NCI-H446 treated with DMSO at 0.1 percent for 48 hours (cell line): ENCODE measurements at places on chromosomes 11 and 22.
A peak's percentile ranks its signal among the peaks of the same experiment; 100 is the strongest.

- no peak for DNase-seq
Measured at GRCh38 chr11:28874706-28875105, 766.5 kb downstream of the METTL15 start.

DNA sequence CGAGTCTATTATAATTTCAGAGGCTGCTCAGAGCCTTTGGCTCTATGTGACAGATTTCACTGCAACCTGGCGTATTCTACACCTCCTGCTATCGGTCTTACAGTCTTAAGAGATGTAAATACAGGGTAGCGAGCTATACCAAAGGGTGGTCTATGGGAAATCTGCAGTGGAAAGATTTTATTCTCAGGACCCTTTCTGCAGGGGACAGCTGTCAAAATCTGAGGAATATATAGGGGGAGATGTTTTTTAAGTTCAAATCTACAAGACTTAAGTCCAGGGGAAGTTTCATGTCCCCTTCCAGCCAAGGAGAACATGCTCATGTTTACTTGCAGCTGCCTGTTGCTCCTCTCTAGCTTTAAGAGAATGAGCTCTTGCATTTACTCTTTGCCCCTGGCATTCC, 62.7 kb downstream of the MICAL2 start:
- DNase-seq: no peak

GRCh38 chr11:14136561-14136960, 174.0 kb downstream of the SPON1 start:
- no peak for DNase-seq

- no peak for DNase-seq
Measured at GRCh38 chr11:45092901-45093760, 53.3 kb upstream of the PRDM11 start.

DNA sequence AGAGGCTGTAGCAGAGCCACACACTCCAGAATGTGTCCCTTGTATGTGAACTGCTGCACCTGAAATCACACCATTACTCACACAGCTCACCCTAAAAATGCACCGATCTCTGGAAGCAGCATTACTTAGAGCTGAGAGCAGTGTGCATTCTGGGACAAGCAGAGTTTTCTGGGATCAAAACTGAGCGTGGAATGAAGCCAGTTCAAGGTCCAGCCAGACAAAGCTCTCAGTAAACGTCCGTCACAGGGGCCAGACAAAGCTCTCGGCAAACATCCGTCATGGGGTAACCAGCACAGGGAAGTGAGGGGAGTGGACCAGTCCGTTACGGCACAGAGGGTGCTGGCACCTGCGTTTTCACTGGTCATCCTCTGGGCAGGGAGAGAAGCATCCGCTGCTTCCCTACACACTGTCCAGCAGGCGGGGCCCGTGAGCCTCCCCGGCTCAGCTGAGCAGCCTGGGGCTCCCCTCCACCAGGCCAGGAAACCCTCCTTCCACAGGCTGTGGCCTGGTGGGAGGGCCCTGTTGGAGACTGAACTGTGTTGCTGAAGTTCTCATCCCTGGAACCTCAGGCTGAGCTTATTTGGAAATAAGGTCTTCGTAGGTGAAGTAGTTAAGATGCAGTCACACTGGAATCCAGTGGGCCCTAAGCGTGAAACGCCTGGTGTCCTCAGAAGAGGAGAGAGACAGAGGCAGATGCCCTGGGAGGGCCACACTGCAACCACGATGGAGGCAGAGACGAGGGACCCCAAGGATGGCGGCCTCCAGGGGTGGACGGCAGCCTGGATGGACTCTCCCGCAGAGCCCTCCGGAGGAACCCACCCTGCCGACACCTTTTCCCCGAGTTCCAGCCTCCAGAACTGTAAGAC, 883.9 kb downstream of the BRD1 start:
- DNase-seq: no peak

- DNase-seq: peak; percentile 90
Measured at GRCh38 chr11:106399076-106399511, 321.6 kb downstream of the AASDHPPT start.

DNA sequence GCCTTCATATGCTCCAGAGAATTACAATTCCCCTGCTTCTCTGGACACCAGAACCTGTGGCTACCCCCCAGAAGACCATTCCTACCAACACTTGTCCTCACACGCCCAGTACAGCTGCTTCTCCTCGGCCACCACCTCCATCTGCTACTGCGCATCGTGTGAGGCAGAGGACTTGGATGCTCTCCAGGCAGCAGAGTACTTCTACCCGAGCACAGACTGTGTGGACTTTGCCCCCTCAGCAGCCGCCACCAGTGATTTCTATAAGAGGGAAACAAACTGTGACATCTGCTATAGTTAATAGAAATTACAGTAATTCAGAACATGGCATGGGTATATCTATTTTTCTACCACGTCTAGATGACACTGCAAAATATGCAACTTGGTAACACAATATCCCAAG, 9.8 kb downstream of the POU2AF3 start:
- peak; percentile 99 for DNase-seq

- no peak for DNase-seq
Measured at GRCh38 chr11:45107029-45107428, 39.4 kb upstream of the PRDM11 start.

- no peak for DNase-seq
Measured at GRCh38 chr22:48743601-48744282, 1083.9 kb downstream of the BRD1 start.

DNA sequence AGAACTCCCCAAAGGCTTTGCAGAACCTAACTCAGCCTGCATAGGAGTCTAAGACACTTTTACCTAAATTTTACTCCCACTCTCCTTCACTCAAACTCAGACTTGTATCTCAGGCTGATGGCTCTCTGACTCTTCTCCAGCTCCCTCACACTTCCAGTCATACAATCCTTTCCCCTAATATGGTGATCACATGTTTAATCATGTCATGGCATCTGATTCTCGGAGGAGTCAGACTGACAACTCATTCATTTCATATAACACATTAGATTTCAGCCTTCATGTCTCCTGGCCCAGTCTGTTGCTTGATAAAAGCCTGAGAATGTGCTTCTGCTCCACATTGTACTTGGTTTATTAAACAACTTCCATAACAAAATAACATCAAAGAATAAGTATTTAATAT, 1503.9 kb upstream of the TENM4 start:
- no peak for DNase-seq

- DNase-seq: no peak
Measured at GRCh38 chr22:47435826-47436225, 673.4 kb downstream of the TBC1D22A start.

- no peak for DNase-seq
Measured at GRCh38 chr11:113168354-113169342, 145.7 kb upstream of the TTC12 start.

DNA sequence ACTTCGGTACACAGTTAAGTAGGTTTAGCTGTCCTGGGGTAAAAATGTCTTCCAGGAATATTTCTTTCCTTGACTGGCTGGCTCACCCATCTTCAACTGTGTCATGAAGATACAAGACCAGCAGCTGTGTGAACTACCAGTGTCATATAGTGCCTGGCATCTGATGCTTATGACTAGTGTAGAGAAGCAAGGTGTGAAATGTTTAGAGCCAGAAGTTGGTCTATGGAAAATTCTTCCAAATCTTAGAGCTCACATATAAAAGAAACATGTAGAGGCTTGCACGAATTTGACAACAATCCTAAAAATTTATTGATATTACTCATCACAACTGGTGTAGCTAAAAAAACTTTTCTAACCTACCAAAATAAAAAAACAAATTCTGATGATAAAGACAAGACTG, 54.4 kb downstream of the ARL14EP start:
- no peak for DNase-seq

DNA sequence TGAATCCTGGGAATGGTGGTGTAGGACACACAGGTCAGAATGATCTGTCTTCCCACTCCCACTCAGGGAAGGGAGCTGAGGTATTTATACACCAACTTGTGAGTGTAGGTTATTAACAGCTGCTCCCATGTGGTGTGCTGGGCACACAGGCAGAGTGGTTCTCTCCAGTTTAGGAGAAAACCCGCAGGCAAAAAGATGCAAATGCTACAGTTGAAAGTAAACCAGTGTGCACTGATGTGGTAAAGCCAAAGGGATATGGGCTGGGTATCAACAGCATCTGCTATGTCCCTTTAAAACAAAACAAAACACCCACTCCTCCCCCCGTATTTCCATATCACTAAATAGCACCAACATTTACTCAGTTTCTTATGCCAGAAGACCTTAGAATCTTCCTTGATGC, 75.4 kb upstream of the SYT13 start:
- no peak for DNase-seq

GRCh38 chr11:64436000-64436399, 77.0 kb downstream of the RPS6KA4 start:
- DNase-seq: no peak

- no peak for DNase-seq
Measured at GRCh38 chr11:23233075-23233474, 372.8 kb upstream of the CCDC179 start.

DNA sequence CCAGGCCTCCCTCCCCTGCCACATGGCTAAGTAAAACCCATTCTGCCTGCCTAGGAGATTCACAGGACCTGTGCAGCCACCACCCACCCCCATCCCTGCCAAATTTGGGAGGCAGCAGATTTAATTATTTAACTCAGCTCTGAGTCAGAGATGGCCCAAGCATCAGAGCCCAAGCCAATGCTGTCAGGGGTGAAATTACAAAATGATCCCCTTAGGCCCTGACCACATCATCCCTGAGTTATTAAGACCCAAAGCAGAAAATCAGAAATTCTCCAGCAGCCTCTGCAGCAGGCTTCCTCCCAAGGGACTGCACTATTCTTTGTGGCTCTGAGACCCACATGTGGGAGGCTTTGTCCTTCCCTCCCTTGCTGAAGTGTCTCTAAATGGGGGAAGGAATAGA, 52.8 kb upstream of the RRAS2 start:
- no peak for DNase-seq

DNA sequence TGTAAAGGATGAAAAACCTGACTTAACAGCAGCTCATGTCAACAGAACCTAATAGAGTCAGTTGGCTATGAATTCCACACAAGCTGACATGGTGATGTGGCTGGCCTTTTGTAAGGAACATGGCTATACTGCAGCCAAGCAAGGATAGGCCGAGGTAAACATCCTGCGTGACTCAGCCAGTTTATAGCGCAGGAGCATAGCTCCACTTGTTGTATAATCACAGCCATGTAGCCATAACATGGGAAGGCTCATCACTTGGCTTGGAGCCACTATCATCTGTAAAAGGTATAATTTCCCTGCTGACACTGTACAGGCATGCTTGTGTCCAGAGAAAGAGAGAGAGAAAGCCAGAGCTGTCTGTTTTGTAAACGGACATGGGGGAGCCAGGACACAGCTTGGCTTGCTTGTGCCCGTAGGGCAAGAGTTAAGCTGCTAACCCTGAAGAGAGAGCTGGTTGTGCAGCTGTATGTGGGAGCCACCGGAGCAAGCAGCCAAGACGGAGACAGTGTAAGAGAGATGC, 104.4 kb upstream of the PLET1 start:
- no peak for DNase-seq

DNA sequence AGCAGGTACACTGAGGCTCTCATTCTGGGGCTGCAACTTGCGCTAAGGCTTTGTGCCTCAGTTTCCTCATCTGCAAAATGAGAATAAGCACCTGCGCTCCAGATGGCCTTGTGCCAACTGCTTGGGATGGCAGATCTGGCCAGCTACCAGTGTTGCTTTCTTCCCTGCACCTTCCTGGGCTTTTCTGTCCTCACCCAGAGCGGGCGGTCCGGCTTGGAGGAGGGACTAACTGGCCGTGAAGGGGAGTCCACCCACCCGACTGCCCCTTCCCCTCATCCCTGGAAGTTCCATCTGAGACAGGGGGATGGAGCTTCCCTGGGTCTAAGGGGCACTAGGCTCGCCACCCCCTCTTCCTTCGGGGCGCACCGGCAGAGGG, 3.5 kb downstream of the SLC16A8 start:
- DNase-seq: no peak

DNA sequence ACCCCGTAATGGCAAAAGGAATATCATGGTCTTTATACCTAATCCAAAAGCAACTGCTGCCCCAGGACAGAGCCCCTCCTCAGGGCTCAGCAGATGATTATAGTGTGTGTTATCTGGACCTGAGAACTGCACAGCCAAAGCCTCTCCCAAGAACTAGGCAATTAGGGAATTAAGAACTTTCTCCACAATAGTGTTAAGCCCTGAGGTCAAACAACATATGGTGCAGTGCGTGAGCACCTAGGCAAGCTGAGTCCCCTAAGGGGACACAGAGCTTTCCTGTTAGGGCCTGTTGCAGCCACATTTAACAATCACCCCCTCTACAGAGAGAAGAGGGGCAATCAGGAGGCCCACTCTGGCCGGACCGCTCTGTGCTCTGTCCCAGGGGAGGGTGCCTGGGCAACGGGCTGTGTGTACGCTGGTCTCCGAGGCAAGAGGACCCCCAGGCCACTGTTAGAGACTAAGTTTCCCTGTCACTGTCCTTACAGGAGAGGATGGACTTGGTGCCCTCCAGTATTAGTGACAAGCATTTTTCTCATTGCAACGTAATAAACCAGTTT, 1.4 kb upstream of the KCNJ5 start:
- no peak for DNase-seq

DNA sequence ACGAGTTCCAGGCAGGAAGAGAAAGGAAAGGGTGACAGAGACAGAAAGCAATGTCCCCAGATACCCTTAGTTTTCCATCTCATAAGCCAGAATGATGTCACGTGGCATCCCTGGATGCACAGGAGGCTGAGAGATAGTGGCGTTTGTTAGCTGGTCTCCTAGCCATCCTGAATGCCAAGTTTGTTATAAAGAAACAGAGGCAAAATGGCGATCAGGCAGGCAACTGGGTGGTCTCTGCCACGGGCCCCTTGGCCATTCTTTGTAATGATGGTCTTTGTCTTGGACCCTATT, 5.3 kb downstream of the SMIM38 start:
- no peak for DNase-seq

DNA sequence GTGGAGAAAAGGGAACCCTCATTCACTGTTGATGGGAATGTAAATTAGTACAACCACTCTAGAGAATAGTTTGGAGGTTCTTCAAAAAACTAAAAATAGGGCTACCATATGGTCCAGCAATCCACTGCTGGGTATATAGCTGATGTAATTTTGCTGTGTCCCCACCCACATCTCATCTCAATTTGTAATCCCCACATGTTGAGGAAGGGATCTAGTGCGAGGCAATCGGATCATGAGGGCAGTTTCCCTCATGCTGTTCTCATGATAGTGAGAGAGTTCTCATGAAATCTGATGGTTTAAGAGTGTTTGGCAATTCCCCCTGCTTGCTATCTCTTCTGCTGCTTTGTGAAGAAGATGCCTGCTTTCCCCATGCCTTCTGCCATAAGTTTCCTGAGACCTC, 17.1 kb upstream of the OR52M1 start:
- DNase-seq: no peak

- no peak for DNase-seq
Measured at GRCh38 chr11:57458060-57458409, 2.3 kb upstream of the RTN4RL2 start.

- no peak for DNase-seq
Measured at GRCh38 chr11:11071486-11071885, 213.6 kb upstream of the ZBED5 start.
